Smooth muscle cell of the brain vasculature (primary cell): ENCODE measurements at places on chromosomes 1 and 21.

DNA sequence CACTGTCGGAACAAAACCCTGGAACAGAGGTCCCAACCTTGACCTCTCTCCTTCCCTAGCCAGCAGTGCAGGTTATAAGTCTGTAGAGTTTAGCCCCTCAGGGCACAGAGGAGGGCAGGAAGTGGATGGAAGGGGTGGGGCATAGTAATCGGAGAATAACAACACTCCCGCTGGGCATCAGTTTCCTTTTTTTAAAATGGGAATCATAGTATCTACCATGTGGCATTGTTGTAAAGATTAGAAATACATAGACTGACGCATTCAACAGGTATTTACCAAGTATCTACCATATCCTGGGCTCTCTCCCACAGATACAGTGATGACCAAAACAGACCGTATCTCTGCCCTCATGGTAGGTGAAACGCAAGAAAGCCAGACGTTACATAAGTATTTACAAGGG is 24.9 kb upstream of the ATF3 start:
- DNase-seq: no peak

DNA sequence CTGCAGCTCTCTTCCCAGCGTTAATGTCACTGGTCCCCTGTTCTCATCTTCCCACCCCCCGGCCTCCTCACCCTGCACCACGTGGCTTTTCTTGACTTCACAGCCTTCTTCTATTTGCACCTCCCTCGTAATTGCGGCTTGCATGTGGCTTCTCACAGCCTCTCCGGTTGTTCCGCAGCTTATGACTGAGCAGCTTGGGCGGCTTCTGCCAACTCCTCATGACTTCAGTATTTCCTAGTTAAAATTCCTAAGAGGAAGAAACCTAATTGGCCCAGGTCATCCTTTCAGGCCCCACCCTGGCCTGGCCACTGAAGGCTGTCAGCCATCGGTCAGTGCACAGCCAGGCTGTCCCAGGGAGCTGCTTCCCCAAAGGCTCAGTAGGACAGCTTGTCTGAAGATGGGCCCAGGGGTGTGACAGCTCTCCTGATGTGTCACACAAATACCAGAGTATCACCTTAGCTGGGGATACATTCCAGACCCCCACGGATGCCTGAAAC is 8.6 kb upstream of the RERE start:
- no peak for DNase-seq

DNA sequence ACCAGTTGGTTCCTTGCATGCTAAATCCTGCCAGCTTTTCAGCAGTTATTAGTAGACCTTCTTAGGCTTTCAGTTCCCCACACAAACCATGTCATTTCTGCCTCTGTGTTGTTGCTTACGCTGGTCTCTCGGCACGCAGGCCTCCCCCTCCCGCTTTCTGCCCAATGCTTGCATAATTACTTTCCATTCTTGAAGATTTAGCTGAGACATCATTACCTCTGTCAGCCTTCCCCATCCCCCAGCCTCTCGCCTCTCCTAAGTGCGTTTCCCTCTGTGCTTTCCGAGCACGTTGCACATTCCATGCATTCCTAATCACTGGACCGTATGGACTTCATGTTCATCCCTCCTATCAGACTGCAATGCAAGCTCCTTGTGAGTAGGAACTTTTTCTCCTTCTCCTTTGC is 26.8 kb downstream of the TSHB start:
- DNase-seq: no peak

GRCh38 chr21:29218749-29219148 is 80.0 kb upstream of the BACH1 start:
- no peak for DNase-seq

DNA sequence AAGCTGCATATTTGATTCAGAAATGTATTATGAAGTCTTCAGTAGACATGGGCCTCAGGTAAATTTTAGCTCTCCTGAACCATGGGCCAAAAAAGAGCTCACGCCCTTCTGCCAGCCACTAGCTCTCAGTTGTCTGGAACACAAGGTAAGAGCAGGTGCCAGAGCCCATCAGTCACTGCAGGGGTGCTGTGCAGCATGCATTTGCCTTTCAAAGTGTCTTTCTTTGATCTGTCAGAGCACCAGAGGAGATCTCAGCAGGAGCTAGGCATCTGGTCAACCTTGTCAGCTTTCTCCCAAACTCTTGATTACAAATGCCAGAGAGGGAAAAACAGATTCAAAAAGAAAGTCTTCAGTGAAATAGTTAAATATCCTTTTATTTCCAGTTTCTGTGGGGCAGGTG is 332.3 kb downstream of the COL11A1 start:
- DNase-seq: no peak

- no peak for DNase-seq
Observed at GRCh38 chr1:214344897-214345296, 63.9 kb downstream of the SMYD2 start.

- no peak for DNase-seq
Observed at GRCh38 chr1:164864161-164864560, 305.2 kb downstream of the PBX1 start.

- DNase-seq: no peak
Observed at GRCh38 chr1:6653436-6654290, 29.0 kb downstream of the THAP3 start.

DNA sequence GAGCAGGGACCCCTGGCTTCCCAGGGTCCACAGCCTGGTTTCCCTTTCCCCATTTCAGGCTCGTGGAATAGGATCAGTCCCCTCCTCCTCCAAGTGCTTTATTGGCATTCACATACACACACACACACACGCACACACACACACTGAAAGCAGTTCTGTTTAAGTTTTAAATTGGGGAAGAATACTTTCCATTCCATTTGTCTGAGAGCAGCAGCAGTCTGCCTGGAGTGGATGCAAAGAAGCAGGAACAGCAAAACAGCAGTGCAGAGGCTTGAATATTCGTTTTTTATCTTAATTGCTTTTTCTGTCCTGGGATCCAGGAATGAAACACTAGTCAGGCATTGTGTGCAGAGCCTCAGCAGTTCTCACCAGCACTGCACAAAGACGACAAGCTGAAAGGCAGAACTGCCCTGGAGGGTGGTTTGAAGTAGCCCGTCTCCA is 7.1 kb downstream of the CYB561D1 start:
- DNase-seq: no peak

DNA sequence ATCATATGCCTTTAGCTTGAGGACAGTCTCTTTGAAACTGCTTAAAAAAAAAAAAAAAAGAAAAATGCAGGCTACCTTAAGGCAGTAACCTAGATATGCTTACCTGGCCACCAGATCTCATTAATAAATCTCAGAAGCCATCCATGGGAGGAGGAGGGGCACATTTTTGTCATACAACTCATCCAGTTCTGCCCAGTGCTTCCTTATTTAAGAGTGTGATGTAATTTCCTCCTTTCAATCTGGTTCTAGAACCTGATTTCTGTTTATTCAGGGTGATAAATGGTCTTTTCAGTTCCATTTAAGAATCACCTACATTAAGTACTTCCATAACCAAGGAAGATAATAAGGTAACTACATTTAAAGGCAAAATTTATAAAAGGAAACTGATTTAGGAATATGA is 6.1 kb downstream of the ERRFI1 start:
- no peak for DNase-seq
